Activated naive CD8-positive, alpha-beta T cell treated with anti-CD3 and anti-CD28 coated beads, Interleukin-2, amount 50 U/mL, for 24 hours (primary cell): ENCODE measurements at places on chromosomes 3 and 15.

GRCh38 chr3:117990627-117991026 is 1044.0 kb downstream of the IGSF11 start:
- DNase-seq = no peak

DNA sequence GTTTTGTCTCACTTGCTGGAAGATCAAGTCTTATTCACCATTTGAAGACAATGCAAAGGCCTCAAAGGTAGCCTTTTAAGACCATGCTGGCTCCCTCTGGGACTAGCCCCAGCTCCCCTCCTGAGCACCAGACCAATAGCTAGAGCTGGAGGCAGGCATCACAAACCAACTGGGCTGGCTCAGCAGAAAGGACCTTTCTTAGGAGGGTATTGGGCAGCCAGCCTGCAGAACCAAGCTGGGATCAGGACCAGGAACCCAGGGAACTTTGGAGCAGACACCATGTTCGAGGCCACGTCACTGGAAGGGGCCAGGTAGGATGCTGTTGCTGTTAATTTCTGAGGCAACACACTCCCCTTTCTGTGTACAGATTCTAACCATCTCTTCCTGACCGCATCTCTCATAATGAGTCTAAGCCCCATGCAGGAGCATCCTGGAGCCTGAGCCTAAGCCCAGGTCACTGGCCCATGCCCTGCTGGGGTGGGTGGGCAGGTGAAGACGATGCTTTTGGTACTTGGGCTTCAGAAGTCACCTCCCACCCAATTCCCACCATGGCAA is 81.4 kb upstream of the KLF13 start:
- no peak for DNase-seq

DNA sequence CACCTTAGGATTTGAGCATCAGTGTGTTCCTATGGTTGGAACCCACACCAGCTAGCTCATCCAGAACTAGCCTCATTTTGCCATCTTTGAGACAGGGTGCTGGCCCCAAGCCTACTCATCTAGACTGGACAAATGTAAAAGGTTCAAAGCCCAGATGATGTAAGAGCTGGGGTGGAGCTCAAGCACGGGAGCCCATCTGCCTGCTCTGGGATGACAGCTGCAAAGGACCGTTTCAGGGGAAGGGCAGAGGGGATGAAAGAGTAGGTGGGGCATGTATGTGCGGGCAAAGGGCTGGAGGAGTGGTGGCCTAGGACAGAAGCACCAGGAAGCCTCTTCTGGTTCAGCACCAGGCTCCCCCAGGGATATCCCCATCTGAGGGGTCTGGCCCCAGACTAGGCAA is 15.8 kb downstream of the CLK3 start:
- DNase-seq = no peak

- DNase-seq = no peak
Measured at GRCh38 chr3:134917631-134918030, 122.6 kb downstream of the EPHB1 start.

DNA sequence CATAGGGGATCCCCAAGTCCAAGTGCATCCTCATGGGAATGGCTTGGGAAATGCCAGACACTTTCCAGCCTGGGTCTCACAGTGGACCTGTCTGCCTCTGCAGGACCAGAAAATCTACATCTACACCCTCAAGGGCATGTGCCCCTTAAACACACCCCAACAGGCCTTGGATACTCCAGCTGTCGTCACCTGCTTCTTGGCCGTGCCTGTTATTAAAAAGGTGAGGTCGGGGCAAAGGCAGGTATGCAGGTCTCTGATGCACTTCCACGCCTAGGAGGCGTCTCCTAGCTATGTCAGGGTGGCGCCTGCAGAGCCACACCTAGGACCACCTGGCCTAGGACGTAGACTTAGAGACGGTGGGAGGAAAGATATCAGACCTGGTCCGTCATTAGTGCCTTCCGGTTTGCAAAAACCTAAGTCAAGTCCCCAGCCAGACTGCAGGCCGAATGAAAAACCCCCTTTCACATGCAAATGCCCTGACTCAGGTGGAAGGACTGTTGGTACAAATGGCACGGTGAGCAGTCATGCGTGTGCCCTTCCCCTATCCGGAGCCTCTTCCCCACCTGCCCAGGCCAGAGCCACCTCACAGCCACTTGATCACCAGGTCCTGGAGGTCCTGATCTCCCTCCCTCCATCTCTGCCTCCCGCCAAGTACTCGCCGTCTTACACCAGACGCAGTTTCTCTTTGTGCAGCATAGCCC is 143.5 kb downstream of the LRRK1 start:
- DNase-seq = no peak

DNA sequence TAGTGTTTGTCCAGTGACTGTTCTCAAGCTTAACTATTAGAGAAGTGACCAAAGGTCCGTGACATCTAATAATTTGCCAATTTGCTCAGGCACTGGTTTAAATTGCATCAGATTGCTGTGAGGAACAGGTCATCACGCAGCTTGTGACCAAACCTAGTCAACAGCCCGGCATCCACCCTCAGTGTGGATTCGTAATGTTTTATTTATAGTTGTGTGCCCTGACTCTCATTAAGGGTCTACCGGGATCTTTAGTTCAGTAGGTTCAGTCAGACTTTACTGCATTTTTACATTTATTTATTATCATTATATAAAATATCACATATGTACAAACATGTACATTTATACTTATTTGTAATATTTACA is 46.4 kb upstream of the PGPEP1L start:
- no peak for DNase-seq
